A549 (cell line): ENCODE measurements at places on chromosomes 11 and 22.

DNA sequence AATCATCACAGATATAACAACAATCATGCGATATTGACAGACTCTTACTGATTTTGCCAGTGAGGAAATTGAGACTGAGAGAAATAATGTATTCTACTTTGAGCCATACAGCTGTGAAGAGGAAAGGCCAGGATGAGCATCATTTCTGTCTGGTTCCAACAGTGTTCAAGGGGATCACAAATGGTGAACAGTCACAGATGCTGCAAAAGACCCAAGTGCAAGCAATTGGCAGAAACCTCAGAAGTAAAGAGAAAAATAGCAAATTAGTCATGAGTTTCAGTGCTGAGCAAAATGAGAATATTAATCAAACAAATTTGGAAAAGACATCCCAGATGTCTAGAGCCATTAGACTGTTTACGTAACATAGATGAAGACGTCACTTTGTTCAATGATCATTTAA lies 114.1 kb downstream of the RAB38 start:
- DNase-seq = no peak

DNA sequence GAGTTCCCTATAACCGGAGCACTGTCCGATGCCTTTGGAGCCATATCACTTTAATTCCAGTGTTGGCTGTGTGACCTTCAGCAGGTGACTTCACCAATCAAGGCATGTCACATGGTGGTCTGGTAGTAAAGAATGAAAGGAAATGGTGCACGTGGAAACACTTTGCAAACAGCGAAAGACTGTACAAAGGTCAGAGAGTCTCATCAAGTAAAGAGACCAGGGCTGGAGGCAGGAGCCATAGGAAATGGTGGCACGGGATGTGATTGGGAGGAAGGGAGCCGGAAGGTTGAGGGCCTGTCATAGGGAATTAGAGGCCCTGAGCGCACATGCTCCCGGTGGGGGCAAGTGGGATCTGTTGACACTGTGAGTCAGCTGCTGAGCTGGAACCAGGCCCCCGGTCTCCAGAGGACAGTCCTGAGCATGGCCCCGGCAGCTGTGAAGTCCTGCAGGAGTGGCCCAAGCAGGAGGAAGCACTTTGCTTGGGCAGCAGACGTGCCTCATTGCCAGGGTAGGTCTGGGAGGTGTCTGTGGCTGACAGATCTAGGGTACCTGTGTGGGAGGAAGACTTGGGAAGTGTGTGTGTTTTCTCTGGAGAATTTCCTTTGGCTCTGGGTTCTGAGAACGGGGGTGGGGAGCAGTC lies 2.0 kb downstream of the DAGLA start:
- DNase-seq = no peak

- no peak for DNase-seq
Measured at GRCh38 chr11:30786256-30787110, 200.3 kb upstream of the MPPED2 start.

DNA sequence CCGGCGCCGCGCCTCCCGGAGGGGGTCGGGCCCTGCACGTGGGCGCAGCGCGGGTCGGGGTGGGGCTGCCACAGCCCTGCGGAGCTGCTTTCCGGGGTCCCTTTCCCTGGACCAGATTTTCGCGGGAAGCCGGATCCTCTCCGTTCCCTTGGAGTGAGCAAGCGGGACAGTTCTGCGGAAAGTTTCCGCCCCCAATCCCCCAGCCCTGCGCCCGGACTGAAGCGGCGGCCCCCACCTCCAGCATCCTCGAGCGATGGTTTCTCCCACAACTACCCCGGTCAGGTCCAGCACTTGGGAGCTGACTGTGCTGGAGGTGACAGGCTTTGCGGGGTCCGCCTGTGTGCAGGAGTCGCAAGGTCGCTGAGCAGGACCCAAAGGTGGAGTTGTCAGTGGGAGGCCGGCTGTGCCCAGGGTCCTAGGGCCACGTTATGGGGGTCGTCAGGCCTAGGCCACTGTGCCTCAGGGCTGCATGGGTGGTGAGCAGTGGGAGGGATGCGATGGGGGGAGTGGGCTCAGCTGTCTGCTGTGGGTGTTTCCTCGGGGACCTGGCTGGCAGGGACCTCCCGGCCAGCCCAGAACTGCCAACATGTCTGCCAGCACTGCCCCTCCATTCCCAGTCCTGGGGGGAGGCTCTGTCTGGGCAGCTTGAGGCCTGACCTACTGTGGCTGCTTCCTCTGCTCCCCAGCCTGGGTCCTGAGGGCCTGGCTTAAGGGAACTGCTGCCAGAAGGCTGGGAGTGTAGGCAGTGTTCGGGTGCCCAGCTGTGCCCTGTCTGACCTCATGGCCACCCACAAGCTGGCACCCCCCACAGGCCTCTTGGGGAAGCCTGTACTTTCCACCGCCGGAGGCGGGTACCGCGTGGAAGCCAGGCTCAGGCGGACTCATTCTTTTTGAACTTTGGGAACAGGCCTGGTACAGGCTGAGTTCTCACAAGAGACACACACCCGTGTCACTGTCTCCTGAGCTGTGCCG lies 726 bp downstream of the ST3GAL4 start:
- DNase-seq = no peak

GRCh38 chr22:28331695-28332094 lies 347.9 kb downstream of the TTC28 start:
- DNase-seq = no peak

DNA sequence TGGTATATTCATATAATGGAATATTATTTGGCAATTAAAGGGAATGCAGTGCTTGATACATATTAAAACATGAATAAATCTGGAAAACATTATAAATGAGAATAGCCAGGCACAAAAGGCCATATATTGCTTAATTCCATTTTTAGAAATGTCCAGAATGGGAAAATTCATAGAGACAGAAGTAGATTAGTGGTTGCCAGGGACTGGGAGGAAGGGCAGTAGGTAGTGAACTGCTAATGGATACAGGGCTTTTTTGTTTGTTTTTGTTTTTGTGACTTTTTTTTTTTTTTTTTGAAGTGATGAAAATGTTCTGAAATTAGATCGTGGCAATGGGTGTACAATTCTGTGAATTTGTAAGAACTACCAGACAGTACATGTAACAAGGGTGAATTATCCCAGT lies 86.1 kb downstream of the YAP1 start:
- DNase-seq = no peak

- DNase-seq = no peak
Measured at GRCh38 chr22:38139901-38140300, 29.4 kb upstream of the BAIAP2L2 start.

GRCh38 chr11:17013548-17014320 lies 480 bp downstream of the PLEKHA7 start:
- DNase-seq = no peak

GRCh38 chr11:107999759-108000455 lies 8.8 kb upstream of the CUL5 start:
- peak; percentile 67 for DNase-seq

DNA sequence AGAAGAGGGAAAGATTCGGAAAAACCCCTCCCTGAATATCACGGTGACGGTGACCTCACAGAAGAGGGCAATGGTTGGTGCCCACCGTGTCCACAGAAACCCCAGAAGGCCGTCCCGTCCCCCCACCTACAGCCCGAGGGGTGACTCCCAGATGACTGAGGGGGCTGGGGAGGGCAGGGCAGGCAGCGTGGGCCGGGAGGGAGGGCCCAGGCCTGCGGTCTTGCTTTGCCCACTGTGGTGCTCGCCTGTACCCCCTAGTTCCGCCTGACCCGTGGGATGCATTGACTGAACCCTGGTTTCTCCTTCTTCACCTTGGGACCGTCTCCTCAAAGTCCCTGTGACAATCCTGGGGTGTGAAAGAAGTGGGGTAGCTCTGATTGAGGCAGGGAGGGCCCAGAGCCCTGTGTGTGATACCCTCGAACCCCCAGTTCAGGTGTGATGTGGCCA lies 526.7 kb downstream of the BRD1 start:
- no peak for DNase-seq

DNA sequence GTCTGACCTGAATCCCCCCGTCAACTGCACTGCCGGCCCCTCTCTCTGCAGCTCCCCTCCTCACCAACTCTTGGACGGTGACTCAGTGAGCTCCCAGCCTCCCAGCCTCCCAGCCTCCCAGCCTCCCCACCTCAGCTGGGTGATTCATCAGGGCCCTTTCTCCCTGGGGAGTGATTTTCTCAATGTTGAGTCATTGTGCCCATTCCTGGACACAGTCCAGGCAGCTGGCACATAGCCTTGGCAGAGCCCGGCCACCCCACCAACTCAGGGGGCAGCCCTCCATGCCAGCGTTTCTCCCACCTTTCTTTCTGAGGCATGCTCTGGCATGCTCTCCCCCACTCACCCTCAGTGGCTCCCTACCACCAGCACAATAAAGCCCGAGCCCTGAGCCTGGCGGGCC lies 30.7 kb downstream of the PDE2A start:
- peak; percentile 71 for DNase-seq
